ENCODE measurements at places on chromosomes 5 and 9.

DNA sequence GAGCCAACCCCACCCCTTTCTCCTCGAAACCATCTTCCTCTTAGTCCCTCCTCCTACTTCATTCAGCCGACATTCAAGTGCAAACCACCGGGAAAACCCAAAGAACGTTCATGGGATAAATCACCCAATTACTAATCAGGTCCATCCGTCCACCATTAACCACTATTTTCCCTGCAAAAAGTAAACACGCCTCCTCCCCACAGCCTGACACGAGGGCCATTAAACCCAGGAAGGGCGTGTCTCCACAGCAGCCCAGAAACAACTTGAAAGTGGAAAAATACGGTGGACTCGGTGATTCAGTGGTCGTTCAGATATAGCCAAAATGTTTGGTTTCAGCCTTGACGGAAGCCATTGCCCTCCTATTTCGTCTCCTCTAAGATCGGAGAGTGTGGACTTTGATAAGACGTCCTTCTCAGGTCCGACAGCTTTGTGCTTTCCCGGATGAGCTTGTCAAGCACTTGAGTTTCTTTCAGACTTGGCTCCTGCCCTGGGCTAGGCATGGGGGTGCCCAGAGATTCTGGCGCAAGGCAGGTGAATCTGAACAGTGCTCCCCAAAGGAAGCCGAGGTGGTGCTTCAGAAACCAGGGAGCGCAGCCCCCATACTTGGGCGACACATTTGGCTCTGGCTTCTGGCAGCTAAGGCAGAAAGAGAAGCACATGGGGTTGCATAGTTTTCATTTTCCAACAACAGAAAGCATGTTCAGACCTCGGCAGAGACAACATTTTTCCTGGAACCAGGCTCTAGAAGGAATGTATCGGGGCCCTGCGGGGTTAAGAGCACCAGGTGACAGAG is 56.6 kb downstream of the SMIM23 start:
- no peak for DNase-seq

- no peak for DNase-seq
Measured at GRCh38 chr5:144812763-144813162, 642.1 kb downstream of the KCTD16 start.

GRCh38 chr5:80755626-80756025 is 100.8 kb upstream of the DHFR start:
- peak; percentile 6 for DNase-seq

- DNase-seq = no peak
Measured at GRCh38 chr9:33187519-33188218, 20.5 kb upstream of the B4GALT1 start.

- DNase-seq = no peak
Measured at GRCh38 chr5:178766936-178767912, 36.8 kb upstream of the ZNF354A start.

All from B cell (primary cell).